KBM-7 (cell line): ENCODE measurements at places on chromosomes 12 and 14.

GRCh38 chr12:67018105-67018504 lies 251.1 kb upstream of the CAND1 start:
- no peak for DNase-seq

GRCh38 chr12:39062266-39062996 lies 157.0 kb upstream of the CPNE8 start:
- no peak for DNase-seq

GRCh38 chr14:92934196-92935085 lies 11.5 kb downstream of the CHGA start:
- no peak for DNase-seq

GRCh38 chr12:70096759-70097410 lies 146.3 kb upstream of the CNOT2 start:
- DNase-seq, result no peak

DNA sequence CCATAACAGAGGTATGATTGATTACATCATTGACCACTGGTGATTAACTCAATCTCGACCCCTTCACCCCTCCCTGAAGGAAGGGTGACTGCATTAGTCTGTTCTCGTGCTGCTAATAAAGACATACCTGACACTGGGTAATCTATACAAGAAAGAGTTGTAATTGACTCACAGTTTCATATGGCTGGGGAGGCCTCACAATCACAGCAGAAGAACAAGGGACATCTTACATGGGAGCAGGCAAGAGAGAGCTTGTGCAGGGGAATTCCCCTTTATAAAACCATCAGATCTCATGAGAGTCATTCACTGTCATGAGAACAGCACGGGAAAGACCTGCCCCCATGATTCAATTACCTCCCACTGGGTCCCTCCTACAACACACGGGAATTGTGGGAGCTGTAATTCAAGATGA lies 55.9 kb upstream of the TMCC3 start:
- DNase-seq, result no peak

GRCh38 chr12:100823963-100824362 lies 29.4 kb downstream of the ANO4 start:
- no peak for DNase-seq

- DNase-seq, result no peak
Observed at GRCh38 chr12:84512751-84513150, 399.8 kb downstream of the SLC6A15 start.

DNA sequence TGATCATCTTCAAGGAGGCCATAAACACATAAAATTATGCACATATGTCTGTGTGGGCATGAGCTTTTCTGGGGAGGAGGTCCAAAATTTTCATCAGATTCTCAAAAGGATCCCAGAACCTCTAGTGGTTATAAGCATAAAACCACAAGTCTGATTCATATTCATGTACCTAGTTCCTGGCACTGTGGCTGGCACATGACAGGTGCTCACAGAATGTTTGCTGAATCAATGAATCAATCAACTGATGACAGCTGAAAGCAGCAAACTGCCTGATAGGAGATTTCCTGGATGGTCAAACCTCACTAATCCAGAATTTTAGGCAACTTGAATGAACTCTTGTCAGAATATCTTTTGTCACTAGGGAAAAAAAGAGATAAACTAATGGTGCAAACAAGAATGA lies 13.5 kb upstream of the CMKLR1 start:
- DNase-seq, result no peak

DNA sequence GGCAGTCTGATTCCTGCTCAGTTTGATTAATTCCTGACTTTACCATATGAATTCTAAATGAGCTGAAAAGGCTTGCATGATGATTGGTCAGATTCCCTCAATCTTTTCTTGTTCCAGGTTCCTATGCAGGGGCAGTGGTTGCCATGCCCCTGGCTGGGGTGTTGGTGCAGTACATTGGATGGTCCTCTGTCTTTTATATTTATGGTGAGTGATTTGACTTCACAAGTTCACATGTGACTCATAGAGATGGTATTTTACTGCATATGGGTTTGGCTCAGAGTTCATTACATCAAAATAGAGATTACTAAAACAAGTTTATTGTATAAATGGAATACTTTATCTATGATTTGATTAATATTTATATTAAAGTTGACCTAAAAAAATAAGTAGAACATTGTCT lies 44.8 kb downstream of the SLC17A8 start:
- no peak for DNase-seq

- DNase-seq, result no peak
Observed at GRCh38 chr12:107042801-107043200, 50.5 kb downstream of the CRY1 start.

GRCh38 chr14:75221797-75222196 lies 45.4 kb upstream of the TMED10 start:
- DNase-seq, result no peak

GRCh38 chr14:73795974-73796373 lies 55.7 kb upstream of the PTGR2 start:
- no peak for DNase-seq

- no peak for DNase-seq
Observed at GRCh38 chr12:99453836-99454538, 193.6 kb upstream of the GARIN6 start.
